ENCODE measurements at places on chromosomes 4 and X.

DNA sequence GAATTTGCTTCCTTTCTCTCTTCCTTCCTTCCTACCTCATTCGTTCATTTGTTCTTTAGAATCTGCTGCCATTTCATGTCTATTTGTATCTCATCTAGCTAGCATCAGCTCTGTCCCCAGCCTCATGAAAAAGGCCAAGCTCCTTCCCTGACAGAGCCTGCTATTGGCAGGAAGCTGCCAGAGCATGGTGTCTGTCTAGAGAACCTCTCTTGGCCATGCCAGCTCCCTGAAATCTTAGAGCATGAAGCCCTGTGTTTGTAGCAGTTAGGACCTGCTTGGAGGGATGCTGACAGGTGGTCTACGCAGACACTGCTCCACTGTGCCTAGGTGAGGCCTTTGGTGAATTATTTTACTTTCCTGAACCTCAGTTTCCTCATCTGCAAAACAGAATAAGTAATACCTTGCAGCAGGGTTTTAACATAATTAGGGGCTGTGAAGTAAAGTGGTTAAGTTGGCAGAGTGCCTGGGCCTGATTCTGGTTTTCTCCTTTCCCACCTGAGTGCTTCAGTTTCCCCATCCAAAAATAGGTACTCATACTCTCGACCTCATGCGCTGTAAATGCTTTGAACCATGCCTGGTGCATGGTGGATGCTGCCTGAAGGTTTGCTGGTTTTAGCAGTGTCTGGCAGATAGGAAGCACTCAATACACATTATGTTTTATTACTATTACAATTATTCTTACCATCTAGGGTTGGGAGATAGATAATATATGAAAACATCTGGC lies 4.7 kb downstream of the PTTG2 start:
- DNase-seq, result no peak

GRCh38 chr4:1400831-1401408 lies 5.3 kb downstream of the NKX1-1 start:
- no peak for DNase-seq

GRCh38 chr4:3313139-3313538 lies 20.3 kb downstream of the RGS12 start:
- no peak for DNase-seq

DNA sequence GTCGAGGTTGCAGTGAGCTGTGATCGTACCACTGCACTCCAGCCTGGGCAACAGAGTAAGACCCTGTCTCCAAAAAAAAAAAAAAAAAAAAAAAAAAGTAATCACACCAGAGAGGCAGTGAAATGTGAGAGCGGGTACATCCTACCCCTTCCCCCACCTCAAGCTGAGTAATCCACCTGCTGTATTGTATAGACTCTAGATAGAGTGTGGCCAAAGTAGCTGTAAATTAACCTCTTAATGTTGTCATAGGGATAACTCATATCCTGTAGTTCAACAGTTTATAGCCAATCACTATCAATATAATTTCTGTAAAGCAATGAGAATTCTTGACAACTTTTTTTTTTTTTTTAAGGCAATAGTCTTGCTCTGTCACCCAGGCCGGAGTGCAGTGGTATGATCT lies 30.8 kb downstream of the TNIP2 start:
- DNase-seq, result no peak

DNA sequence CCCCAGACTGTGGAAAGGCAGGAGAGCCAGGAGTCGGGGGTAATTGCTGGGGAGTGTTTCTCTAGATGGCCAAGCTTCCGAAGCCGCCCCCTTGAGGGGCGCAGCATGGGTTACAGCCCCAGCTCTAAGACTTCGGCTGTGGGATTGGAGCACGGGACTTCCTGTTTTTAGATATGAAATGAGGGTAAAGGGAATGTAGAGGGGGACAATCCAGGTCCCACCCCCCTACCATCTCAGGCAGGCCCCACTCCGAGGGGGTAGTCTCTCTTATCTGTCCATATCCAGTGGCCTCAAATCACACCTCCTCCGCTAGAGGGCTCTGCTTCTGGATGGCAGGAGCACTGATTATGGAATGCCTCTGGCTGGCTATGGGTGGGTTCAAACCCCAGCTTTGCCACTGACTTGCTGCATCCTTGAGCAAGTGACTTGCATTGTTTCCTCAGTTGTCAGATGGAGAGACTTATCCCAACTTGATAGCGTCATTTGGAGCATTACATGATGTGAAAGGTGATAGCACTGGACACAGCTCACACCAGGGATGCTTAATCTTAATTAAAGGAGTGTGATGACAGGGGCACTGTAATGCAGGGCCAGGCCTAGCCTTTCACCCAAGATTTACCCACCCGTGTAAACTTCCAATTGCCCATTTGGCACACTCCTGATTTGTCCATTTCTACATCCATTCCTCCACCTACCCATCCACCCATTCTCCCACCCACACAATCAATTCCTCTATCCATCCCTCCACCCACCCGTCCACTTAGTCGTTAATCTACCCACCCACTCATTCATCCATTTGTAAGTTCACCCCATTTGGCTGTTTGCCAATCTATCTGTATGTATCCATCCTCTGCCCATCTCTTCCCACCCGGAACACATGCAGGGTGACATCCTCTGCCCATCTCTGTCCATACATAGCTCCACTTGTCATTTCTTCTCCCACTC lies 848 bp upstream of the KCND1 start:
- DNase-seq, result peak; percentile 51

- DNase-seq, result no peak
Observed at GRCh38 chr4:2437475-2438215, 18.9 kb downstream of the CFAP99 start.

DNA sequence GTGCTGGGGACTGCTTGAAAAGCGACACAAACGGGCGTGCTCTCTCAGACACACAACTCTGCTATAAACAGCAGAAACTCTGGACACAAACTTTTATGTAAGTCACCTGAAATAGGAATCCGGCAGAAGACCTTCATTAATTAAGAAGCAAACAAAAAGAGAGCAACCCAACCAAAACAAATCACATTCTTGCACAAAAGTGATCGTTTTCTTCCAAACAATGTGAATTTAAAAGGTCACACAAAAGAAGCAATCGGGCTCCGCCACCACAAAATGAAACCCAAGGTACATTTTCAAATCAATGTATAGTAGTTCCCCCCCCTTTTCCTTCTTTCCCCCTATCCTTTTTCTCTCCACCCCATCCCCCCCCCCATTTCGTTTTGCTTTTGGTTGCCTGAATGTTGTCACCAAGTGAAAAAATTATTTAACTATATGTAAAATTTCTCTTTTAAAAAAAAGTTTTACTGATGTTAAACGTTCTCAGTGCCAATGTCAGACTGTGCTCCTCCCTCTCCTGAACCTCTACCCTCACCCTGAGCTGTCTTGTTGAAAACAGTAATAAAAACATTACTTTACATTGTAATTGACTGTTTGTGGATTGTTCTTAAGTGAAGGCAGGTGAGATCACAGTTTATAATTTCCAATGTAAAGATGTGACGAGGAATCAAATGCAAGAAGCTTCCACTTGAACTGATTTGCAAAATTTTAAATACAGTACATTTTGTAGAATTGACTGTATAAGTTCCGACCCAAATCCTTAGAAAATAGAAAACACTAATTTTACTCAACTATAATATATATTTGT lies 2.4 kb downstream of the MAB21L2 start:
- DNase-seq, result no peak

Measured in kidney tubule cell (primary cell).